ENCODE measurements at places on chromosomes 5 and 9. TPM values are rescaled to one million over a fixed set of nuclear protein-coding genes. Genes with fewer than 3 reads are reported as not detected.
A peak's percentile ranks its signal among the peaks of the same experiment; 100 is the strongest.

Gene AGXT2
- not detected for total RNA-seq

DNA sequence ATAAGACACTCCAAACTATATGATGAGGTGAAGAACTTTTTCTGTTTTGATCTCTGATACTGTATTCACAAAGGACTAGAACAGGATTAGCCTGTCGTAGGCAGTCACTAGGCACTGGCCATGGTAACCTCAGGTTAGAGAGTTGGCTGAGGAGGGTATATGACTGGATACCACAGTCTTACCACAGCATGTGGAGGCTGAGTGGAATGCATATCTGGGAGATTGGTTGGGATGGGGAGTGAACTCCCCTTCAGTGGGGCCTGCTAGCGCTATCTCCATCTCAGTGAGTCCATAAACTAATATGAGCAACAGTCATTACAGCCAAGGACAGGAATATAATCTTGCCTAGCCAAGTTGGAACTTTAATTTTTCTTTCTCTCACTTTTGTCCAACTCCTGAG lies 339.1 kb downstream of the SPATA31D1 start:
- H3K27ac ChIP-seq: no peak overlapping the region
- no peak overlapping the region for H3K4me3 ChIP-seq
- no peaks in the 10 kb centered on the region for H3K36me3 ChIP-seq
- H3K4me1 ChIP-seq: no peaks in the 10 kb centered on the region

DNA sequence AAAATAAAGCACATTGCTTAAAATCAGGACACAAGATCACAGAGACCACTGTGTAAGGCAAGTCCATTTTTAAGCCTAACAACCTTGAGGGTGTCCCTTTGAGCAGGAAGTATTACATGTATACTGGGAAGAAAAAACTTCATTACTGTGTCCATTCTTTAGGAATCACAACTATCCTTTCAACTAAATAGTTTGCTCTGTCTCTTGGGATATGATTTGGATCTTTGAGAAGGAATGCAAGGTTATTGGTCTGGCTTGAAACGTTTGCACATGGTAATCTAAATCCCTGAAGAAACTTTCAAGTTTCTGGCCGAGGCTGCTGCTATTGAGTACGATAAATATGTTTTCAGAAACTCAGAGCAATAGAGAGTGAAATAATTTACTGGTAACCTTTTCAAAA lies 923.0 kb upstream of the SEMA6A start:
- no peaks in the 10 kb centered on the region for H3K27me3 ChIP-seq
- H3K27ac ChIP-seq: no peak overlapping the region
- no peaks in the 10 kb centered on the region for H3K36me3 ChIP-seq
- no peak overlapping the region for H3K4me3 ChIP-seq

GRCh38 chr9:77856615-77857014 lies 175.0 kb downstream of the GNAQ start:
- no peaks in the 10 kb centered on the region for H3K27me3 ChIP-seq
- H3K4me3 ChIP-seq: no peak overlapping the region
- peaks cover 7% of the 10 kb centered on the region for H3K4me1 ChIP-seq
- no peak for DNase-seq
- peaks cover 9% of the 10 kb centered on the region for H3K36me3 ChIP-seq

GRCh38 chr9:11356067-11356466 lies 743.3 kb upstream of the PTPRD start:
- H3K27ac ChIP-seq: no peak overlapping the region
- DNase-seq: no peak
- no peaks in the 10 kb centered on the region for H3K36me3 ChIP-seq

GRCh38 chr9:99753436-99753835 lies 68.2 kb upstream of the NR4A3 start:
- peaks cover 9% of the 10 kb centered on the region for H3K27me3 ChIP-seq
- no peak overlapping the region for H3K4me3 ChIP-seq
- no peaks in the 10 kb centered on the region for H3K36me3 ChIP-seq

DNA sequence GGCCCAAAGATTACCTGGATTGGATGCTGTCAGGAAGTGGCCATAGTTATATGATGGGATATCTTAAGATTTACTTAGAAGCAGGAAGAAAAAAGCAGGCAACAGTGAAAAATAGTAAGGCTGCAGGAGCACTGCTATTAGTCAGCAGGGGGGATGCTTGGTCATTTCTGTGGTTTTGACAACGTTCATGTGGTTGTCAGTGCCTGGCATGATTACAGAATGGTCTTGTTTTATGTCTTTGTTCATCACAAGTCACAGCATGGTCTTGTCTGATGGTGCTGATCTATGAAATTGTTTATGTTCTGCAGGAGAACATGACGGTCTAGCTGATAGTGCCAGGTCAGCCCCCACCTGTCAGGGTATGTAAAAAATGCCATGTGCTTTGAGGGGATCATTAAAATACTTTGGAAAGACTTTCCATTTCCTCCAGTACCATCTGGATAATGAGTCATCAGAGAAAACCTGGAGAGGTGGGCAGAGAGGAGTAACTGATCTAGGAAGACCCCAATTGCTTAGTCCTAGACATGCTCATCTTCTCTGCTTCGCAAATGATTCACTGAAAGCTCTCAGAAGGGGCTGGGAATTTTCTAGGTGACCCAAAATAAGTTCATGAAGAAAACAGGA lies 48.5 kb downstream of the PLGRKT start:
- no peak overlapping the region for H3K4me3 ChIP-seq
- H3K36me3 ChIP-seq: peaks cover 7% of the 10 kb centered on the region
- no peak for DNase-seq
- H3K27me3 ChIP-seq: no peaks in the 10 kb centered on the region
- H3K27ac ChIP-seq: no peak overlapping the region

- peaks cover 35% of the 10 kb centered on the region for H3K36me3 ChIP-seq
- H3K4me1 ChIP-seq: peaks cover 4% of the 10 kb centered on the region
- no peak overlapping the region for H3K27ac ChIP-seq
- no peak overlapping the region for H3K4me3 ChIP-seq
Observed at GRCh38 chr9:133340256-133340655, 4.3 kb upstream of the SURF6 start.

DNA sequence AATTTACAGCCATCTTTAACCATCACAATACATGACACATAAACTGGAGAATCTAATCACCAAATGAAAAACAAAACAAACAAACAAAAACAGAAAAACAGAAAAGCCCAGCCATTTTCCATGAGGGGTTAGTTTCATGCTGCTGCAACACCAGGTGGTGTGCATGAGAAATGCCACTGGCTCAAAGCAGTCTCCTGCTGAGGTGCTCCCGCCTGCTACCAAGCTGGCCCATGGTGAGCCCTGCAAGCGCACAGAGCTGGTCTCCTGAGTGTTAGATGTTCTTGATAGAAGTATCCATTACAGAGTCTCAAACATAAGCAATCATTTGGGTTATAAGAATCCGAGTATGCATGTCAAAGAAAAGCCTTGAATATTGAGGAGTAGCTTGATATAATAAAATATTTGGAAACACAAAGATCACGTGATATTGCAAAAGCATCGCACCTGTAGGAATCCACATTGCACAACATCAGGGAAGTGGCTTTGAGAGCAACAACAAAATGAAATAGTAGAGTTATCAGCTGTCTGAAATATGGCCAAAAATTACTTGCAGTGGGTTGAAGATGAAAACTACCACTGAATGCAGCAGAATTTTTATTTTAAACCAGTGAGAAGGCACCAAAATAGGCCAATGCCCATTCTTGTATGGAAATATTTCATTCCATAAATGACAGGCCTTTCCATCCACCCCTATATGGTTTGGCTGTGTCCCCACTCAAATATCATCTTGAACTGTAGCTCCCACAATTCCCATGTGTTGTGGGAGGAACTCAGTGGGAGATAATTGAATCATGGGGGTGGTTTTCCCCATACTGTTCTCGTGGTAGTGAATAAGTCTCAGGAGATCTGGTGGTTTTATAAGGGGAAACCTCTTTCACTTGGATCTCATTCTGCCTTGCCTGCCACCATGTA lies 194.8 kb downstream of the SYK start:
- H3K4me1 ChIP-seq: no peaks in the 10 kb centered on the region
- H3K27ac ChIP-seq: no peak overlapping the region
- no peak for DNase-seq
- no peak overlapping the region for H3K4me3 ChIP-seq

- no peak overlapping the region for H3K27ac ChIP-seq
- no peaks in the 10 kb centered on the region for H3K4me1 ChIP-seq
- peaks cover 17% of the 10 kb centered on the region for H3K27me3 ChIP-seq
- no peaks in the 10 kb centered on the region for H3K36me3 ChIP-seq
Observed at GRCh38 chr5:74596927-74597326, 43.6 kb downstream of the ENC1 start.

Gene FAM81B
- not detected for total RNA-seq

DNA sequence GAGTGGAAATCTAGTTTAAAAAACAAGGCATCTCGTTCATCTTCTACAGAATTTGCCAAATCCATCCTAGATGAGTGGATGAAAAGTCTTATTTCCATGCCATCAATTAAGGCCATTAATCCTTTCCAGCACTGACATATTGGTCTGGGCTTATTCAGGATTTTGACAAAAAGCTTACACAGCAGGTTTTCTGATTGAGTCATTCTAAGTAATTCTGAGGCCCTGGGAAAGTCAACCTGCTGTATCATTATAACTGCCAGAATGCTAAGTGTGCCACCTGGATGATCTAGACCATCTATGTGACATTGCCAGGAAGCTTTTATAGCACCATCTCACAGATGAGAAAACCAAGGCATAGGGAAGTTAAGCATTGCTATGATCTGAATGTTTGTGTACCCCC lies 132.1 kb upstream of the MAP3K1 start:
- H3K4me1 ChIP-seq: peaks cover 23% of the 10 kb centered on the region
- H3K27me3 ChIP-seq: peaks cover 7% of the 10 kb centered on the region
- peaks cover 5% of the 10 kb centered on the region for H3K36me3 ChIP-seq
- H3K4me3 ChIP-seq: no peak overlapping the region

GRCh38 chr5:96146675-96147074 lies 185.0 kb upstream of the ELL2 start:
- no peaks in the 10 kb centered on the region for H3K4me1 ChIP-seq
- H3K27me3 ChIP-seq: peaks cover 7% of the 10 kb centered on the region
- H3K27ac ChIP-seq: no peak overlapping the region
- H3K36me3 ChIP-seq: no peaks in the 10 kb centered on the region
- DNase-seq: peak; percentile 3
- H3K4me3 ChIP-seq: no peak overlapping the region

- peaks cover 2% of the 10 kb centered on the region for H3K27me3 ChIP-seq
- no peaks in the 10 kb centered on the region for H3K36me3 ChIP-seq
- no peak overlapping the region for H3K27ac ChIP-seq
- no peaks in the 10 kb centered on the region for H3K4me1 ChIP-seq
- H3K4me3 ChIP-seq: no peak overlapping the region
- no peak for DNase-seq
Observed at GRCh38 chr5:127425868-127426267, 91.6 kb upstream of the PRRC1 start.

- DNase-seq: no peak
- H3K36me3 ChIP-seq: no peaks in the 10 kb centered on the region
- H3K27ac ChIP-seq: no peak overlapping the region
- peaks cover 9% of the 10 kb centered on the region for H3K4me1 ChIP-seq
- peaks cover 35% of the 10 kb centered on the region for H3K27me3 ChIP-seq
- no peak overlapping the region for H3K4me3 ChIP-seq
Observed at GRCh38 chr9:89786655-89787054, 181.8 kb downstream of the GADD45G start.

GRCh38 chr5:6480133-6481051 lies 31.7 kb downstream of the UBE2QL1 start:
- peaks cover 2% of the 10 kb centered on the region for H3K27me3 ChIP-seq
- H3K36me3 ChIP-seq: no peaks in the 10 kb centered on the region
- H3K4me3 ChIP-seq: no peak overlapping the region
- DNase-seq: no peak
- H3K27ac ChIP-seq: no peak overlapping the region

Gene SNX24
- 1.6 TPM for total RNA-seq

Data from activated T-helper 1 cell treated with anti-CD3 and anti-CD28 coated beads, Interleukin-12 subunit alpha, Interleukin-12 subunit beta, Interleukin-2, Interleukin-4 antibody, amounts not matched to agents 30 ng/mL and 10 ng/mL and 1 ng/mL, durations not matched to agents 14 hours and 24 hours and 36 hours (primary cell).